HT1080 (cell line): ENCODE measurements at places on chromosomes 2 and 18. TPM values are rescaled to one million over a fixed set of nuclear protein-coding genes. Genes with fewer than 3 reads are reported as not detected.
A peak's percentile ranks its signal among the peaks of the same experiment; 100 is the strongest.

GRCh38 chr18:78510091-78510490 is 469.5 kb upstream of the SALL3 start:
- DNase-seq, result no peak

DNA sequence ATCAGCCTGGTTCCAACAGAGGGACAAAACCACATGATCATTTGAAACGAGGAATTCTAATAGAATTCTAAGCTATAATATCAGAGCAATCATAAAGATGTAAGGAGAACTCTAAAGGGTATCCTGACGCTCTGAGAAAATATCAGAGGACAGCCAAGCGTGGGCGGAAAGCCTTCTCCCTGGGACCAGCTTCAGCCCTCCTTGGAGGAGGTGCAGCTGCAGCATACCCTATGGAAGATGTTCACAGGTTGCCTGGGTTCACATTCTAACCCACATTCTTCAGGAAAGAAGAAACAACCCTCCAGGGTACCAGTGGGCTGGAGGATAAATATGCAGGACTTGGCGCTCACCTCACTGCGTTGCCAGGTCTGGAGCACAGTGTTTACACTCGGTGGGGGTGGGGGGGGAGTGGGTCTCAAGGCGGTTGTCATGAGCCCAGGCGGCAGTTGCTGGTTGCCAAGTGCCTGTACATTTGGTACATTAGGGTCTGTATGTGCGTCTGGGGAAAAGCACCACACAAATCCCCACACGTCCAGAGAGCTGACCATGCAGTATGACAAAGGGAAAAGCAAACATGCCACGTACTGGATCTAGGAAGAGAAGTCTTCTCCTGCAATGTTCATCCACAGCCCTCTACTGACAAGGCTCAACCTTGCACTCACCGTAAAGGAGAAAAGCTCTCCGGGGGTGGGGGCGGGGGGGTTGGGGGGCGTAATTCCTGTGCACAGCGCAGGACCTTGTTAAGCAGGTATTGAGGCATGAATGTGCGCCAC is 80.5 kb downstream of the CDH19 start:
- DNase-seq, result no peak

DNA sequence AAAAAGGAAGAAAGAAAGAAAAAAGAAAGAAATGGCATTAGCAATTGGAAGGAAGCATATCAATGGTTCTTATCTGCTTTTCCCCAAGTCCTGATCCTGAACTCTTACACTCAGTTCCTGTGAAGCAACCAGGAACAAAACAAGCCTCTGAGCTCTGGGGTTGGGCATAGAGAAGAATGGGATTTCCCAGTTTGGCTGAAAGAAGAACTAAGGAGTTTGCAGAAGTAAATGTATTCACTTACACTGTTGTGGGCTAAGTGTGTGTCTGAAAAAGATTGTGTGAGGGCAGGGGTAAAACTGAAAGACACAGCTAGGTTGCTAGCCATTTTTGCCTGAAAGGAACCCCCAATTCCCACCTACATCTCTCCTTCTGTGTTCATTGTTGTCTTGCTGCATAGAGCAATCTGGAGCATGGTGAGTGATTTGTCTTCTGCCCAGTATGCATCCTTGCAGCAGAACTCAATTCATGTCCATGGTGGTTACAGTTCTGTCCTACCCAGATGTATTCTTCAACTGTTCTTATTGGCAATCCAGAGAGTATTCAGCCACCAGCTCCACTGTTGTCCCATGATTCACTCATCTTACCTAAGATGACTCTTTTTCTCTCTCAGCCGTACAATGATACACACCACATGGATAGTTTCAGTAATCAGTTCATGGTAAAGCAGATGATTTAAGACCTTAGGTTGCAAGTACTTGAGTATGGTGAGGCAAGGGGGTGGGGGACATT is 348.7 kb downstream of the ARHGAP15 start:
- DNase-seq, result no peak

- DNase-seq, result no peak
Measured at GRCh38 chr2:134135793-134136192, 118.1 kb upstream of the MGAT5 start.

The KCNG2 gene
- total RNA-seq, result not detected in 2 replicates

The VWC2L gene
- not detected in 2 replicates for total RNA-seq

DNA sequence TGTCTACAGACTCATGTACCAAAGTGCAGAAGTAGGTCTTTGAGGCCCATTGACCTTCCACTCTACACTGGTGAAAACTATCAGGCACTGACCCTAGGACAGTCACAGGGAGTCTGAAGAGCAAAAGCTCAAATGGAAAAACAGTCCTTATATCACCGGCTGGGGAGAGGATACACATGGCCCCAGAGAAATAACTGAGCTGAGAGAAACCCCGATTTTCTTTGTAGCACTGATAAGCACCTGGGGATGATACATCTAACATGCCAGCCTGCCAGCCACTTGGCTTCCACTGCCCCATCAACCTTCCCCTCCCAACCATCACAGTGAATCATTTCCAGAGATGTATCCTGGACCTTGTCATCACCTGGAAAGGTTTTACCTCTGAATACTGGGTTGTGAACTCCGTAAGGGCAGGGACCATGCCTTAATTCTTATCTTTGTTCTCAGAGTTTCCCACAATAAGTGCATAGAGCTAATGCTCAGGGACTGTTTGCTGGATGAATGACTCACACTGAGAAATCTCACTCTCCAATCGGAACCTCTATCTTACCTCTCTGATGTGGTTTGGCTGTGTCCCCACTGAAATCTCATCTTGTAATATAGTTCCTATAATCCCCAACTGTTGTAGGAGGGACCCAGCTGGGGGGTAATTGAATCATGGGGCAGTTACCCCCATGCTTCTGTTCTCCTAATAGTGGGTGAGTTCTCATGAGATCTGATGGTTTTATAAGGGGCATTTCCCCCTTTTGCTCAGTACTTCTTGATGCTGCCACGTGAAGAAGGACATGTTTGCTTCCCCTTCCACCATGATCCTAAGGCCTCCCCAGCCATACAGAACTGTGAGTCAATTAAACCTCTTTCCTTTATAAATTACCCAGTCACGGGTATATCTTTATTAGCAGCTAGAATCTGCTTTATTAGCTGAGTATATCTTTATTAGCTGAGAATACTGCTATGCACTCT is 37.1 kb downstream of the EVA1A start:
- peak; percentile 96 for DNase-seq

DNA sequence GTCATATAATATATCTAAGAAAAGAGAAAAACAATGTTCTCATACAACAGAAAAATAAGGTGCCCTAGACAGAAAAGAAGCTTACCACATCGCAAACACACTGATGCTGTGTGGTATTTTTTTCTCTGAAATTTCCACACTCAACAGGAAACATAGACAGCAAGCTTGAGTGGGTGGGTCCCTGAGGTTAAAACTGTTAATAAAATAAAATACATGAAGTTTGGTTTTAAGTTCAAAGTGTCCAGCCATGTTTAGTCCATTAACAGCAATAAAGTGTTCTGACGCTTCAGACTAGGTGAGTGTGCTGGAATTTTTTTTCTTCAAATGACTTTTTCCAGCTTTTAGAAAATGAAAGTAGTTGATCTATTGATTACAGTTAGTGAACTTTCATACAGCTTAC is 83.3 kb upstream of the EPB41L5 start:
- DNase-seq, result no peak

The UBR3 gene
- 11.3 and 14.0 TPM in 2 replicates for total RNA-seq

DNA sequence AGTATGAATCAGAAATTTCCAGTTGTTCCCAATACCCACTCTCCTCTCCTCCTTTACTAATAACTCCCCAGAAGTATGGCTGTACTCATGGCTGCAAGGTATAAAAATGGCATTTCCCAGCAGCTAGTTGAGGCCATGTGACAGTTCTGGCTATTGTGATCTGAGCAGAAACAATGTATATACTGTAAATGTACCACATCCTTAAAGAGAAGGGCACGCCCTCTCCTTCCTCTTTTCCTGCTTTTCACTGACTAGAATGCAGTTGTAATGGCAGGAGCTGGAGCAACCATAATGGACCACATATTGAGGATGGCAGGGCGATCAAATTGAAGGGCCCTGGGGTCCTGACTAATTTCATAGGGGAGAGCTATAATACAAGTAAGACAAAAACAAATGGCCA is 211.2 kb downstream of the TNS1 start:
- no peak for DNase-seq

The CROCC2 gene
- not detected in 2 replicates for total RNA-seq

DNA sequence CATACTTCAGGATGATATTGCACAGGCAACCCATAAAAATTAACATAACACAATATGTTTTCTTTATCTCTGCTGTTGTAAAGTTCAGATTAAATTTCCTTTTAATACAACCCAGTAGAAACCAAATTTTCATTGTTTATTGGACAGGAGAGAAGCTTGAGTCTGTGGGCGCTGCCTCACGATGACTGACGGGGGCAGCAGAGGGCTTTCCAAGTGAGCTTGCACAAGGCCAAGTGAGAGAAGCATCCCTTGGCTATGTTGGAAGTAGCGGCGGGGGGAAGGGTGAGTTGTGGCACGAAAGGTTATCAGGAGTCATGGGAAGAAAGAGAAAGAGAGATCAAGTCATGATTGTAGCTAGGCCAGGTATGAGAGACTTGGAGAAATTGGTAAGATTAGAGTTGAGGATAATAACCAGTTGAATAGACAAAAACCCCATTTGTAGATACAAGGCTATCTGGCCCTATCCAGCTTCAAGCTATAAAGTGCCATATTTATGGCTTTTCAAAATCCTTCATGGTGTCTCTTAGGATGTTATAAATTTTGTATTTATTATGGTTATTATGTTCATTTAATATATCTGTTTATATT is 413.7 kb upstream of the FAM98A start:
- peak; percentile 58 for DNase-seq
